ENCODE measurements at places on chromosomes 6 and 20.

DNA sequence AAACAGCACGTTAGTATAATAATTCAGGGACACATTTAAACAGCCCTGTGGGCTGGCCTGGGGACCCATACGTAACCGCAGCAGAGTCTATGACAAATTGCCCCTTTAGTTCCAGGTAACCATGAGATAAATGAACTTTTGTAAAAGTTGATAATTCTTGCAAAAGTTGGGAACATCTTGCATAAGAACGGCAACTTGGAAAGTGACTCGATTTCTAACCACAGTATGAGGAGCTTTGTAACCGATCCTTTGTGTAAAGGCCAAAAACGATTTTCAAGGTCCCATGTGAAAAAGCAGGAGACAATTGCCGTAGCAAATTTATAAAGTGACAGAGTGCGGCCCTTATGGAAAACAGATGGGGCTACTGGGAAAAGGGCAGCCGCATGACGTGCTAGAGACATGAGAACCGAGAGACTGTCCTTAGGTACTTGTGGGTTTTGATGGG is 81.6 kb downstream of the PSMG4 start:
- DNase-seq: no peak

- no peak for DNase-seq
Measured at GRCh38 chr6:28769626-28770402, 154.0 kb downstream of the TRIM27 start.

- no peak for DNase-seq
Measured at GRCh38 chr6:158529629-158530028, 30.3 kb upstream of the TMEM181 start.

DNA sequence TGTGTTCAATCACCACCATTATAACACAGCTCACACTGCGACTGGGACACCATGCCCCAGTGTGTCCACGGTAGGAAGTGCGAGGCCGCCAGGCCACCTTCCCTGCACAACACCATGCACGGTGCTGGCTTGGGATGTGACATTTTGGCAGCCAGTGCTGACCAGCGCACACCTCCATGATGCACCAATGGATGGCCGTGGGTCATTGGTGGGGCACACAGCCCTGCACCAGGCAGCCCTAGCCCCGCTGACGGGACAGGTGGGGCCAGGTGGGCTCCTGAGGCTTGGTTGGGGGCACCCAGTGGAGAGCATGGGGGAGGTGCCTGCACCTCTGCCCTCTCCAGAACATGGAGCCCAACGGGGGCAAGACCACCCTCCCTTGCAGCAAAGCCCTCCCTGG is 18.2 kb upstream of the FRMD1 start:
- DNase-seq: no peak

DNA sequence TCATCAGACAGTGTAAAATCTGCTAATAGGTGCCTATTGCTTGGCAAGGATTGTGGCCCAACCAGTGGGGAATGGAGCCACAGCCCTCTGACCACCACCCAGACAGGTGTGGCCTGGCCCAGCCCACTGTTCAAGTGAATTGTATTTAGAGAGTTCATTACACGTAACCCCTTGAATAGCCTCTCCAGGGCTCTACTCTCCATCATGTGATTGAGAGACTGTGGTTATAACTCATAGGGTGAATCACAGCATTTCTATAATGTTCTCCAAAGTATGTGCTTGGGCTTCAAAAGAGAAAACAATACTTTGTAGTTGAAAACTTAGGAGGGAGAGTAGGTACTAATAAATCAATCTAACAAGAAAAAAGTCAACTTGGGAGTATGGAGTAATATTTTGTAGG is 38.4 kb downstream of the ALDH8A1 start:
- DNase-seq: no peak

DNA sequence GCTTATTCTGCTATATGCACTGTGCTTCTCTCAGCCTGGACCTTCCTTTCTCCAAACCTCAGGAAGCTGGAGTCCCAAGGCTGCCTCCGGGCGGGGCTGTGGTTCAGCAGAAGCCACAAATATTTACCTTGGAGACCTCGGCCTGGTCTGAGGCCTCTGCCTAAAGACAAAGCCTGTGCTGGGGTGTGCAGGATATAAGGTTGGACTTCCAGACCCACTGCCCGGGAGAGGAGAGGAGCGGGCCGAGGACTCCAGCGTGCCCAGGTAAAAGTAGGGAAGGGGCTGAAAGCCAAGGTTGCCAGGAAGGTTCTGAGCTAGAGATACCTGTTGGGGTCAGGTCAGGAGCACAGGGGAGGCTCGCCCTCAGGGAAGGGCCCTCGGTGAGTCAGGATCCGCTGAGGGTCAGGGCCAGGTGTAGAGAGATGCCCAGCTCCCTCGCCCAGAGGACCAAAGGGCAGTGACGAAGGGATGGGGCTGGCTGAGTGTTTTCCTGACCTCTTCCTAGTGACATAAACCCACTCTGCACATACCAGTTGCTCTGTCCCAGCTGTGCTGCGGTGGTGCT is at the start of gene BPIFB1:
Gene BPIFB1, plus strand, starts transcription at position 224 of the 565 bp plus-strand sequence. CDS start 2,860 bp downstream, outside the sequence.
- DNase-seq: no peak

GRCh38 chr20:7893014-7893730 is 47.1 kb downstream of the HAO1 start:
- no peak for DNase-seq

DNA sequence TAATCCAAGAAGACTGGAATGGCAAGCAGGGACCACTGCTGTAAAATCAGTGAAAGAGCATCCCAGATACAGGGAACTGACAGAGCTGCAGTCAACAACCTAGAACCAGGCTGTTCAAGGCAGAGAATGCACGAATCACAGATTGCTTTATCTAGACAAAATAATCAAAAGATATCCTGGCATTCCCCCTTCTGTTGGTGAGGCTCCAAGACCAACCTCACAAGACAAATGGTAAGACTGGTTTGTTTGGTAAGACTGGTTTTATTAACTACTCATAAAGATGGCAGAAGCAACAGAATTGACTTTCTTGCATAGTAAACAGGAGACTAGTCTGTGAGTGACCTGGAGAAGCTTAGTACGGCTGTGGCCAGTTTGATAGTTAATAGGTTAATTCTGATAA is 88.8 kb upstream of the AHI1 start:
- no peak for DNase-seq

- no peak for DNase-seq
Measured at GRCh38 chr20:22836211-22836610, 198.9 kb upstream of the SSTR4 start.

- no peak for DNase-seq
Measured at GRCh38 chr6:89410788-89411144, 1.3 kb downstream of the RRAGD start.

DNA sequence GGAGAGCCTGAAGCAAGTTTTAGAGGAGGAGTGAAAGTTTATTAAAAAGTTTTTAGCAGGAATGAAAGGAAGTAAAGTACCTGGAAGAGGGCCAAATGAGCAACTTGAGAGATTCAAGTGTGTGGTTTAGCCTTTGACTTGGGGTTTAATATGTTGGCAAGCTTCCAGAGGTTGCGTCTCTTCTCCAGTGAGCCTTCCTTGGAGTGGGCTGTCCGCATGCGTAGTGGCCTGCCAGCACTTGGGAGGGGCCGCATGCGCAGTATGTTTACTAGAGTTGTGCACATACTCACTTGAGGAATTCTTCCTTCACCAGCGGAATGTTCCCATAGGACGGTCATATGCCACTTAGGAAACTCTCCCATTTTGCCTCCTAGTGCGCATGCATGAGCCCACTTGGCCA is 235.2 kb downstream of the ALDH8A1 start:
- DNase-seq: no peak

GRCh38 chr6:45657226-45657625 is 279.5 kb upstream of the SUPT3H start:
- DNase-seq: no peak

DNA sequence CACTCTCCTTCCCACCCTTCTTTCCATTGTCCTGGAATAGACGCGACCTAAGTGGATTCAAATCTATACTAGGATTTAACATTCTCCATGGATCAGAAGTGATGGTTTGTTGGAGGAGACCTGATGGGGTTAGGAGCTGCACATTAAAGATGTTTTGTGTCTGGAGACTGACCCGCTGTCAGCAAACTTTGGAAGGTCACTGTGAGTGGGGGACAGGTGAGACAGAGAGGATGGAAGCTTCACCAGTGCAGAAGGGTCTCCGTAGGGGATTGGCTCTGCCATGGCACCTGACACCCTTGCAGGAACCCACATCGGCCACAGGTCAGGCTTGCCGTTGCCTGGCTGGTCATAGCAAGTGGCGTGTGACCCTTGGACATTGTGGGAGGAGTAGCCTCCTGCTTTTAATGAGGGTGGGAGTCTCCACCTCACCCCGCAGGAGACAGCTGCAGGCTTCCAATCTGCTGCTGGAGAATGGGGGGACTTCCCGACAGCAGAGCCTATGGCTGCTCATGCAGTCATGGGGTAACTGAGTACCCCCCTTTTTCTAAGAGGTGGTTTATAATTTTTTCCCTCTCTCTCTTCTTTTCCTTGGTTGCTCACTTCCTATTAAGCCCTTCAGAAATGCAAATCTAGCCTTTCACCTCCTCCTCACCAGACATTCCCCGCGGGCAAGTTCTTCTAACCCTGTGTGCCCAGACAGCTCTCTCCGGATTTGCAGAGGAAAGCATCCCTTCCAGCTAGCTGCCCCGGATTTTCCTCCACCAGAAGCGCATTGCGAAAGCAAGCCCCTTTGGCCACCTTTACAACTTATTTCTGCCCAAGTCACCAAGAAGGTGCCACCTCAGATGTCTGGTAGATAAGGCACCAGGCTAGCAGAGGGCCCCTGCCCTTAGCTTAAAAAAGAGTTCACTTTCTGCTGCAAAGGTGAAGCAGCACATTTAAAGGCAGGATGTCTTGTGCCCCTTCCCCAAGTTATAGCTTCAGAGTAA is 53.5 kb downstream of the DACT2 start:
- no peak for DNase-seq

- no peak for DNase-seq
Measured at GRCh38 chr6:81063891-81064290, 688.6 kb downstream of the TENT5A start.

- DNase-seq: no peak
Measured at GRCh38 chr20:58224097-58224496, 4.4 kb downstream of the ANKRD60 start.

GRCh38 chr6:12436683-12437082 is 146.5 kb downstream of the EDN1 start:
- DNase-seq: no peak

- no peak for DNase-seq
Measured at GRCh38 chr20:6416371-6416770, 293.5 kb upstream of the FERMT1 start.

DNA sequence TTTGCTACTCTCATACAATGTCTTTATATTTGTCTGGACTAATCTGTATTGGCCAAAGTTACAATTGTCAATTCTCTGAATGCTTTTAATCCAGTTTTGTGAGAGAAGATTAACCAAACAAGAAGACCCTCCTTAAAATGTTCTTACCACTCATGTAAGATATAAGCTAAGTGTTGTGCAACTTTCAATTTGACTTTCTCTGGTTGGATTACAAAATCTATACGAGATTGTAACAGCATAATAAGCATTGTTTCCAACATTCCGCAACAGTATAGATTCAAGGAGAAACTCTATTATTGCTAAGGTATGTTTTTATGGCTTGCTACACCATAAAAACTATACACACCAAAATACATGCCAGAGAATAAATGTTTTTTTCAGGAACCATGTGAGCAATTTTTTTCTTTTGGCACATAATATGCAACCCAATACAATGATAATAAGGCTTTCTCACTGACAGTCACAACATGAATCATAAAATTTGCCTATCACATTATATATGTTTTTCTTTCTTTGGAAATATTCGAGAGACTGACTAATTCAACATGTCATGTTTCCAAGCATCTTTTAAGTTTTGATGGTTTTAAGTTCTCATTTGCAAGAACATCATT is 12.2 kb upstream of the TRPC4AP start:
- DNase-seq: no peak

DNA sequence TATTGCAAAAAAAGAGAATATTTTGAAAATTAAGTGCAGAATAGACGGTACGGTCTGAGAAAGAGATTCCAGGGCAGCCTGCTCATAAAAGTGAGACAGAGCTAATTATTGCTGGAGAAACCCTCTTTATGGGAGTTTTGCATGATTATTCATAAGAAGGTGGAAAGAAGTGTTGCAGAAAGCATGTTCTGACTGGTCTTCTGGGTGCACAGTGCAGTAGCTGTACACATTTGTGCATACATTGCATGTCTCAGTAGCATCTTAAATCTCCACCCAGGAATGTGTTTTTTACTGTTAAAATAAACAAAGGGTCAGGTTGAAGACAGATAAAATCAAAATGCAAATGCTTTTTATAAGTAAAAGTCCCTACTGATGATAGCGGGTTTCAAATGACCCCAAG is 1813.6 kb upstream of the DEFB115 start:
- DNase-seq: no peak

- DNase-seq: no peak
Measured at GRCh38 chr6:91087908-91088307, 501.0 kb upstream of the MAP3K7 start.

GRCh38 chr20:62642666-62643520 is 590 bp downstream of the SLCO4A1 start:
- no peak for DNase-seq

DNA sequence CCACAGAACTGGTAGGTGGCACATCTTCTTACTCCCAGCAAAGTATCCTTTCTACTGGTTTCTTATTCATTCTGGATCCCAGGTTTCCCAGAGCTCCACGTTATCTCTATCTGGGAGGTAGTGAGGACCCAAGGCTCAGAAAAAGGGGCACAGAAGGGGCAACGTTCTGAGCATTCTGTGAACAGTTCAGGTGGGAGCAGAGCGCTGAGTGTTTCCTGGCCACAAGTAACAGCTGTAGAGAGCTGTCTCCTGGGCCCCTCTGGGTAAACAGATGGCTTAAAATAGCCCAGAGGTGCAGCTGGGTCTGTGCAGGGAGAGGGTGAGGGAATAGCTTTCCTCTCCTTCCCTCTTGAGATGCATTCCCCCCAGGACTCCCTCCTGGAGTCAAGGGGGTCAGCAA is 2.1 kb downstream of the APOBEC2 start:
- DNase-seq: no peak

GRCh38 chr6:104623052-104623690 is 236.5 kb downstream of the HACE1 start:
- no peak for DNase-seq

GRCh38 chr6:132456700-132457143 is 55.4 kb upstream of the MOXD1 start:
- no peak for DNase-seq

DNA sequence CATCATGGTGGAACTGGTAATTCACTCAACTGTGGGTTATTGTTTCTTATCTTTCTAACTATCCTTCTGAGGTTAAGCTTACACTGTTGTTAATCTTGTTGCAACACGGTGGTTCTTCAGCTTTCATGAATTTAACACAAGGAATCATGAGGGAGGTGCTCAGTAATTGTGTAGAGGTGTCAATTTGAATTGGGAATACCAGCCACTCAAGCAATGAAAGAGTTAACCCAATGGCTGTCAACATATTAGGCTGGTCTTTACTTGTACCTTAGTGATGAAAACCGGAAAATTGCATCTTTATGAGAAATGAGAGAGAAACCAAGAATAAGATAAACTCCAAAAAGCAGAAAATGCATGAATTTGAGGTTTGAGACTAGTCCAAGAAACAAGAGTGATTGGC is 95.7 kb downstream of the HS3ST5 start:
- DNase-seq: no peak
